ENCODE measurements at places on chromosomes 4 and X.
A peak's percentile ranks its signal among the peaks of the same experiment; 100 is the strongest.

DNA sequence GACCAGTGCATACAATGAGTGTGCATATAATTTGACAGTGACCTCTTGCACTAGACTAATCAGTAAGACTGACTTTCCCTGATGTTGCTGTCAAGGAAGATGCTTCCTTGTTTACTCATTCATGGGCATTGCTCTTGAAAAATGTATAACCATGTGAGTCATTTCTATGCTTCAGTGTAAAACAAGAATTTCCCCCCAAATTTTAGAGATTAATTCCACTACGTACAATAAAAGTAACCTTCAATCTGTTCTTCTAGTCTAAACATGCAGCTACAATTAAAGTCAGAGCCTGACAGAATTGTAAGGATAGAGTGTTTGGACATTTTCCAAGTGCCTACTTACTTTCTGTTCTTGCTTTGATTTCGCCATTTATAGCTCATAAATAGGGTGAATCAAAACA, 935.7 kb downstream of the RAPGEF2 start:
- no peak for DNase-seq

GRCh38 chrX:16120431-16120830, 2.9 kb upstream of the GRPR start:
- DNase-seq, result no peak

DNA sequence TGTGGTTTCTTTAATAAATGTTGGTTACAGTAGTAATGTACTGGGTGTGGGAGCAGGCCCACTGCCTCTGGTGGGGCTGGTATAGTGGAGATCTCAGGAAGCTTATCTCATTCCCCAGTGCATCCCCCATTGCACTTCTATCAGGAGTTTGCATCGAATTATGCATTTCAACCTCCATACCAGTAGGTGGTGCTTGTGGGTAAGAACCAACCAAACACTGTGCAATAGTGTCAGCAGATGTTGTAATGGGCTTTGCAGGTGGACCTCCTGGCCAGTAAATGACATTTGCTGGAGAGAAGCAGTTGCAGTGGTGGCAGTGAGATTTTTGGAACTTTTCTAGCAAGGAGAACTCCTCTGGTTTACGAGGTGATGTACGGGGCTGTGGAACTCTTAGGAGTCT, 150.6 kb downstream of the POU3F4 start:
- no peak for DNase-seq

DNA sequence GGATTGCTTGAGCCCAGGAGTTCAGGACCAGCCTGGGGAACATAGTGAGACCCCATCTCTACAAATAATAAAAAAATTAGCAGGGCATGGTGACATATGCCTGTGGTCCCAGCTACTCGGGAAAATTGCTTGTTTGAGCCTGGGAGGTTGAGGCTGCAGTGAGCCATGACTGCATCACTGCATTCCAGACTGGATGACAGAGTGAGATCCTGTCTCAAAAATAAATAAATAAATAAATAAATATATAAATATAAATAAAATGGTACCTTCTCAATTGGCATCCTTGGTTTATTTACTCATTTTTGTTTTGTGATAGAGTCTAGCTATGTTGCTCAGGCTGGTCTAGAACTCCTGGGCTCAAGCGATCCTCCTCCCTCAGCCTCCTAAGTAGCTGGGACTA, 144.2 kb downstream of the CHRNA9 start:
- no peak for DNase-seq

DNA sequence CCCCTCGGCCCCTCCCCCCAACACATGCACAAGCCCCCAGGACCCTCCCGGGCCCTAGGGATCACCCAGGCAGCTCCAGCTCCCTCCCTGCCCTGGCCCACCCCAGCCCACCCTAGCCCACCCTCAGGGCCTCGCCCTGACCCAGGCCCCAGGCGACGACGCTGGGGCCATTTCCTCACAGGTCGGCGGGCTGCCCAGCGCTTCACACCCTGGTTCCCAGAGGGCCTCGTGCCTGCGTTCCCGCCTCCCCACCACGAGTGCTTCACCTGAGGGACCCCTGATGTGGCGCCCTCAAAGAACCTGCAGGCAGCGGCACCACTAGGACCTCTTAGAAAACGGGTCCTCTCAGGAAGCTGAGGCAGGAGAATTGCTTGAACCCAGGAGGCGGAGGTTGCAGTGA, 341 bp downstream of the FAM9B start:
- DNase-seq, result no peak

- peak; percentile 47 for DNase-seq
These were observed 216.1 kb upstream of the PSAPL1 start for GRCh38 chr4:7650606-7651385.

DNA sequence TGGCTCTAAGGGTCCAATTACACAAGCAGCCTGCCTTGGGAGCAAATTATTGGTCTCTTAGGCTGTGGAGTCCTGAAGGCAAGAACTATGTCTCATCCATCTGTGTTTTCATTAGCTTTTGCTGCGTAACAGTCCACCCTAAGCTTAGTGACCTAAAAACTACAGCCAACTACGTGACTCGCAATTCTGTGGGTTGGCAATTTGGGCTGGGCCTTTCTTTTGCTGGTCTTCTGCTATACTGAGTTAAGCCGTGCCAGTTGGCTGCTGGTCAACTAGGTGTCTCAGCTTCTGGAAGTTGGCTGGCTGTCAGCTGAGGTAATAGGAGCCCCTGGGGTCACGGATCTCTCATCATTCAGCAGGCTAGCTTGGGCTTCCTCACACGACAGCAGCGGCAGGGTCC, 205.6 kb upstream of the S100G start:
- DNase-seq, result no peak

DNA sequence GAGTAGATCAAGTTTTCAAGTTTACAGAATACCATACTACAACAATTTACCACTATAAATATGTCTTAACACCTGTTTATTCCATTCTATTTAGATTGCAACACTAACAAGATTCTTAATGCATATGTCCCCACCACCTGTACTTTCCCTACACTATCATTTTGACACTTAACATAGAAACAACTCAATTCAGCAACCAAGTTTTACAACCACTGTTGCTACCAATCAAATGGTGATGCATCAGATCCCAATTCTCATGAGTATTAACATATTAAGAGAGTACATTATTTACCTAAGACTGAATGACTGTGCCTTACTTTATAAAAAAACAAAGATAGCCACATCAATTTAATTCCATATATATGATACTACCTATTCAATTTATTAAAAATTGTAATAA, 49.4 kb downstream of the EIF4E start:
- no peak for DNase-seq

DNA sequence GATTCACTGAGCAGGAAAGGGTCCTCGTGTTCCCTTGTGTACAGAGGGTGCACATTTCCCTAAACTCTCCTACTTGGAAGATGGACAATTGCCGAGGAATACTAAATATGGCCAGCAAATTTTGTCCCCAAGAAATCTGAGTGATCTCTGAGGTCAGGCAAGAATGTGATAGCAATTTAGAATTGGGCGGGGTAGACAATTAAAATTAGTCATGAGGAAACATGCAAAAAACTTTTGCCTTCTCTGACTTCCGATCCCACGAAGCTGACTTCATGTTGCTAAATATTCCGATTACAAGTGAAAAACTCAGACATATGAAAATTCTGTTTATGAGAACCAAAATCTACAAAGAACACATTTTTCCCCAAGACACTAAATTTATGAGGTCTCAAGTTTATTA, 453.9 kb upstream of the ZFP42 start:
- DNase-seq, result no peak

- no peak for DNase-seq
These were observed 60.2 kb downstream of the KCNIP4 start for GRCh38 chr4:21888195-21888976.

DNA sequence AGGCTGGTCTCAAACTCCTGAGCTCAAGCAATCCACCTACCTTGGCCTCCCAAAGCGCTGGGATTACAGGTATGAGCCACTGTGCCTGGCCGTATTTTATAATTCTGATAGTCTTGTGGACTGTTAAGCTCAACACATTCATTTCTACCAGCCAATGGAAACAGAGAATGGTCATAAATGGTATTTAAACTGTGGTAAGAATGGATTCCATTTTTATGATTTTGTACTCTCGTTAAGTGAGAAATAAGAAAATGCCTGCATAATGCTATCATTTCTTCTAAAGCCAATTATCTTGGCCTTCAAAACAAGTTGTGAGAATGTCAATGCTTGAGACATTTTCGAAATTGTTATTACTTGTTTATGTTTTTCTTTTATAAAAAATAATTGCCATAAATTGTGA, 321.0 kb downstream of the IL15 start:
- DNase-seq, result no peak

DNA sequence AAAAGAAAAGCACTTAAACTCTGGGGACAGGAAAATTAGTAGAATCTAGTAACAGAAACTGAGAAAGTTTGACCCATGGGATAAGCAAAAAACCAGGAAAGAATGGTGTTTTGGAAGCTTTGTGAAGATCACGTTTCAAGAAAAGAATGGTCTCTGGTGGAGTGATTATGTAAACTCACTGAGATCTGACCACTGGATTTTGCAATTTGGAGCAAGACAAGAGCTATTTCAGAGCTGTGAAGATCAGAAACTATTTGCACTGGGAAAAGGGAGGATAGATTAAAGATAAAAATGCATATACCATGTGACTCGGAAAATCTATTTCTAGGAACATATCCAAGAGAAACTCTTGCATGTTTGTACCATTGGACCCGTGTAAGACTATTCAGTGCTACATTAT, 4.3 kb downstream of the TMPRSS11D start:
- no peak for DNase-seq

DNA sequence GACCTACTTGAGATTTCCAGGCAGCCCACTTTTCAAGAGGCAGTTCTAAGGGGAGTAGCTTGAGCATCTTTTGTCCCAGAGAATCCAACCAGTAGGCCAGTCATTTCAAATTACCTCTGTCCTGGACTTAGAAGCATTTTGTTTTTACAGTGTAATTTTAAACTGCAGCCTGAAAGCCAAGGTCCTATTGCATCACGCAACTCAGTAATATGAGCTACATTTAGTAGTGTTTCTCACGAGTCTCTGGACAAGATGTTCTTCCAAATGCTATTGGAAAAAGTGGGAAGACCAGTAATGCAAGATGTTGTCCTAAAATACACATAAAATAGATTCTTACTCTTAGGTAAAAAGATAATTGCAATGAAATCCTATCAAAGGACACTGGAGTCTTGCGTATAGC, 182.5 kb upstream of the ARX start:
- no peak for DNase-seq

DNA sequence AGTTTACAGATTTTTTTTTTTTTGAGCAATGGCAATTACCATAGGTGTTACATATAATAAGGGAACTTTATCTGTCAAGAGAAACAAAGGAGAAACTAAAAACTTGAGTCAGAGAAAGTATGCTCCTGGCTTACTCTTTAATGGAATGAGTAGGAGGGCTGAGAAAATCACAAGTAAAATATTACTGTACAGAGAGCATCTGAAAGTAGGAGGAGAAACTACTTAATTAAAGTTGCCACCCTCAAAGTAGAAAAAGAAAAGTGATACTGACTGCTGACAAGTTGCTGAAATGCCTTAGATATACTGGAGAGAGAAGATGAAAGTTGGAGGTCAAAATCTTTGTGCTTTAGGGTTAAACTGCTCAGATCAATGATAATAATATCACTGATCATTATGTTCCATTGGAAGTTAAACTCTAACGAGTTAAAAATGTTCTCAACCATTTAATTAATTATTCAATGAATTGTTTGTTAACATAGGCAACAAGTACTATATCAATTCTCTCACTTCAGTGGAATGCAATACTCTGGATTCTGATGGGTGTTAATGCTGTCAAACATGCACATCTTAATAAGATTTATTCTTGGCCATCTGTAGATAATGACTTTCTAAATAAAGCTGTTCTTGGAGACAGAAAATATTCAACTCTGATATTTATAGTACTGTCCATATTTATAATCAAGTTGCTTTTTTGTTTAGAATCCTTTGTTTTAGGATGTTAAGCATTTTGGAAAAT, 61.2 kb upstream of the CAMK2D start:
- DNase-seq, result no peak

DNA sequence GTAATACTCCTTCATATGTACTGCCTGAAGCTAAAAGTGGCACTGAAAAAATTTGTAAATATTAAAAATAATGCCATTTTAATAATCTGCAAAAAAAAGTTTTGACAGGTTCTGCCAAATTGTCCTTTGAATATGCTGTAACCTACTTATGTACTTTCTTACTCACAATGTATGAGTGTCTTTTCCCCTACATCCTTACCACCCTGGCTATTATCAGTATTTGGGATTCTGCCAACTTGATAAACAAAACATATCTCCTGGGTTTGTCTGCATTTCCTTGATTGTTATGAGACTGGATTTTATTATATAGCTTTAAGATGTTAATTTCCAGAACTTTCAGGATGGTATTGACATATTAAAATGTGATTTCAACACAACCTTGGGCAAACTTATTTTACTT, 187.9 kb downstream of the CHM start:
- no peak for DNase-seq

GRCh38 chr4:22595684-22596083, 79.8 kb upstream of the ADGRA3 start:
- DNase-seq, result no peak

DNA sequence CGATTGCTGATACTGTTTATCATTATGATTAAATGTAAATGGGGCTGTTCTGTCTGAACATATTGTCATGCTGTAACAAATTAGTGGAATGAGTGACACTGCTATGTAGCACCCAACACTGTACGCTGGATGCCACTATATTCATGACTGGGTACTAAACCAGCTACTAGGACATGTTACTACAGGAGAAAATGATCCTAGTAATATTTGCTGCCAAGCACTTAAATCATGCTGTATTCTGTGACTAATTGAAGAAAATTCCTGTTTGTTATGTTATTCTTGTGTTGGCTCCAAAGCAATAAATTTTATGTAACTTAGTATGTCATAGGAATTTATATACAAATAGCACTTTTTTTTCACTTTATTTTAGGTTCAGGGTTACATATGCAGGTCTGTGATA, 804.2 kb downstream of the CENPC start:
- DNase-seq, result no peak

DNA sequence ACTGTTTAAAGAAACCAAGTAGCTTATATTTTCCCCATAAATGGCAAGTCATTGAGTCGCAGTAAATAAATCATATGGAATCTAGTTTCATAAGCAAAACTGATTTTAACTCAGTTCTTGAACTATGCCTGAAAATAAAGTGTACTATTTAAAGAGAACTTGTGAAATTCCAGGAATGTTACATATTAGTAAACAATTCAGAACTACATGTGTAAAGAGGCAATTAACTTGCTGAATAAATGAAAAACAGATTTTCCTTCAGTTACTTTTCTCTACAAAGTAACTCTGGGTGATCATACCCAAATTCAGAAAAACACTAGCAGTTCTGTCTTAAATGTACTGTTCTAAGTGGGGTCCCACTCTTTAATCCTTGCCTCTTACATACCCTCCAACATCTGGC, 236.1 kb upstream of the EDNRA start:
- DNase-seq, result no peak

DNA sequence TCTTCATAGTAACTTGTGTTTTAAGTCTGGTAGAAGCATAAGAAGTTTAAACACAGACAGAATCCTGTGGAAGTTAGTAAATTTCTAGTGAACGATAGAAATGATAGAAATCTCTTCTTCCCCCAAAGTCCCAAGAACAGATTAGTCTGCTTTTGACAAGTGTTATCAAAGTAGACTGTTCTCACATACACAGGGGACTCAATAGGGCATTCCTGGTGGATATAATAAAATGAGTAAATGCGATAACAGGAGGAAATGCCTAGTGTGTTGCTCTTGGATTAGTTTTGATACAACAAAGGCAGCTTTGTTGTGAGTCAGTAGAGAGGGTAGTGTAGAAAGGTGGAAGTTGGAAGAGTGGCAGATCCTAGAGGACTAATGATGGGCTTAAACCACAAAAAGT, 43.5 kb downstream of the CLCN3 start:
- peak; percentile 4 for DNase-seq

GRCh38 chr4:1342003-1342402, 5.0 kb upstream of the UVSSA start:
- DNase-seq, result no peak

- DNase-seq, result no peak
These were observed 23.6 kb upstream of the RASGEF1B start for GRCh38 chr4:81495345-81495744.

Measured in H54 (cell line).